ENCODE measurements at places on chromosomes 7 and 10.

- DNase-seq: no peak
These were observed 168.8 kb downstream of the TMEM26 start for GRCh38 chr10:61284222-61284890.

DNA sequence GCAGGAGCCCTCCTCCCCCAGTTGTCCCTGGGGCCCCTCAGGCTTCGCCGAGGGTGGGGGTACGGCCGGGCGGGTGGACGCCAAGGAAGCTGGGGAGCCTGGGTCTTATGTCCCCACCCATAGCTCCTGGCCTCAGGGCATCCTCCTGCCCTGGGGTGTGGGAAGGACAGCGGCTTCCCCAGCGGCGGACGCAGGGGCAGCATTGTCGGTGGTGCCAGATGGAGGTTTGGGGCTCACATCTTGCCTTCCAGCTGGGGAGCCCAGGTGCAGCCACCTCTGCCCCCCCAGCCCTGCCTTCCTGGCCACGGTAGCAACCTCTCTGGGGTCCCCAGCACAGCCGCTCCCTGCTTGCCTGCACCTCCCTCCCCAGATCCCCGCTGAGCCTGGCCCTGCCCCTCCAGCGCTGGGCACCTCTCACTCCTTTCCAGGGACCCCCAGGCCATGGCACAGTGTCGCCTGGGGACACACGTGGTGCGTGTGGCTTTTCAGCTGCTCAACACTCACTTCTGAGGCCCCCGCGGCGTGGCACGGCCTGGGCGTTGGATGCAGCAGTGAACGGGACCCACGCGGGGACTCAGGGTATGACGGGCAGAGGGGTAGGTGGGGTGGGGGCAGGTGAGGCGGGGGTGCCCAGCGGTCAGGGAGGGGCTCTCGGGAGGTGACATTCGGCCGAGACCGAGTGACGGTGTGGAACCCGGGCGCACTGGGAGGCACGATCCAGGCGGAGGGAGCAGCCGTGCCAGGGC, 53.1 kb downstream of the UNCX start:
- no peak for DNase-seq

- DNase-seq: peak; percentile 1
These were observed 1.5 kb downstream of the PCDH15 start for GRCh38 chr10:54799506-54799905.

DNA sequence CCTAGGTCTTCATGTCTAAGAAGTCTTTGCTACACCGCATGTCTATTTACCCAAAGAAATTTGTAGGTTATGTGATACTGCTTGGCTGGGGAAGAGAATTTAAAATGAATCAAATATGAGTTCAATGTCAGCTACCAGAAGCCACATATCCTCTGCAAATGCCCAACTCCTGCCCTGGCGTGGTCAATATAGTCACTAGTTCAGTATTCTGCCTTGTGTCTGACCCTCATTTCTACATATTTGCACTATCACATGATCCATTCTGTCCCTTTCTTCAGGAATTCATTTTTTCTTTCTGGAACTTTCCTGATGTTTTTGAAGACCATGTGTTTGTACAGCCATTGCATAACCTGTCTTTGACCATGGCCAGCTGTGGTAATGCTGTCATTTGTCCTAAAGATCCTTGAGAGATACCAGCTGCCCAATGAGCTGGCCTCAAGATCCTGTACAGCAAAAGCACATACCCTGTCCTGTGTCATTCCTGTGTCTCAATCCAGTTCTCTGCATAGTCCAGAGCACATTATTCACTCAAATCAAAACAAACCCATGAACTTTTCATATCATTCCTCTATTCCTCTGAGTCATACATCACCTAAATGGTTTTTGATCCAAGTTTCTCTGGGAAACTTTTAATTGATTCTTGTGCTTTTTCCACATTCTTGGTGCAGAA, 524.5 kb downstream of the PARD3 start:
- DNase-seq: no peak

DNA sequence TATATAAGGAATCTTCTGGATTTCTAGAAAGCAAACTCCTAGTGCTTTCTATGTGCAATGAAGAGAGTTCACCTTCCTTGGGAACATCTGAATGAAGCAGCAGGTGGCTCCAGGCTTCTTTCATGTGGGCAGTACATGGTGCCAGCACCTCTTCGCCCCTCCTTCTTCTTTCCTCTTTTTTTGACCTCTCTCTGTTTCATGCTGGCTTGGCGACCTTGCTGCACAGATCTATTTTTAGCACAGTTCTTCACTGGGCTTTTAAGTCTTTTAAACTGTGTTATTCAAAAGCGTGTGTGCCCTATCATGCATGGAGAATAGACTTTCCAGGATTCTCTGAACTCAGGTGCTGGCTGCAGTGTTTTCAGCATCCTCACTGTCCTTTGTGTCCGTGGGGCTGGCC, 400.3 kb upstream of the PRKCQ start:
- DNase-seq: no peak

- DNase-seq: no peak
These were observed 77.5 kb upstream of the STK17A start for GRCh38 chr7:43505412-43505811.

DNA sequence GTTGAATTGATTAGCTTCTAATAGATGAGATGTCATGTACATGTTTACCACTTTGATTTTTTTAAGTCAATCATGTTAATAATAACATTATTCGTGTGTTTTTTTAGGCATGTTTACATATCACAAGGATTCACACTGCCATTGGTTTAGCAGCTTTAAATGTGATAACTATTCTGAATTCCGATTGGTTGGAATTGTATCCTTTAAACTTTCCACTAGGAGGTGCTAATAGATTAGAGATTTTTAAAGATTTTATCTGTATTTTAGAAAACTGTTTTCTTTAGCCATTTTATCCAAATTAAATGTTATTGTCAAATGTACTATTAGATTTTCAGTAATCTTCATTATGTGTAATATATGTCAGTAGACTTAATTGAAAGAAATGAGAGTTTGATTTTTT, 83.2 kb downstream of the HECTD2 start:
- DNase-seq: no peak

- DNase-seq: no peak
These were observed 2.9 kb downstream of the KLF6 start for GRCh38 chr10:3782146-3782450.

DNA sequence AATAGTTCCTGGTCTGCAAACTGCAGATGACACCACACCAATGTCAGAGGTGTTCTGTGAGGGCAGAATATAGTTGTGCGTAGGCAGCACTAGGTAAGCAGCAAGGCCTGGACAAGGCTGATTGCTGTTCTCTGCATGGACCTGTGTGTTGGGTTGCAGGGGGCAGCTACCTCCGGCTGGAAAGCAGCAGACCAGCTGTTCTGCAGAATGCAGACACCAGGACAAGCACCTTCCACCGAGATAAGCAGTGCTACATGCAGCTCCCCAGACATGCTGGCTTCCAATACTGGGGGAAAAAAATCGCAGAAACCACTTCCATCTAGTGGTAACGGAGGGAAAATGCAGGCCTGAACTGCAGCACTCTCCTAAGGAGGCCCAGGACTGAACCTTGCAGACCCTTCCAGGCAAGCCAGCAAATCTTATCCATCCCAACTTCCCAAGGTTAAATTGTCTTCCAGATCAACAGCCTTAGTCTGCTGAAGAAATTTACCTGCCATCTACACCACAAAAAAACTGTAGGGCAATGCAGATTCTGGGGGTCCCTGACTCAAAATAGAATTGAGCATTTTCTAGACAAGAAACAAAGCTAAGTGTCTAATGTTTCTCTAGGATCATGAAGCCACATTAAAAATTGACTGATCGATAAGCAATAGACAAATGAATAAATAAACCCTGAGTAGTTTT, 50.5 kb upstream of the COBL start:
- DNase-seq: peak; percentile 59

GRCh38 chr10:17443707-17444387, 10.5 kb downstream of the ST8SIA6 start:
- no peak for DNase-seq

GRCh38 chr7:94223375-94224084, 171.2 kb upstream of the COL1A2 start:
- peak; percentile 82 for DNase-seq

- no peak for DNase-seq
These were observed 354.5 kb downstream of the FGFR2 start for GRCh38 chr10:121243609-121244241.

DNA sequence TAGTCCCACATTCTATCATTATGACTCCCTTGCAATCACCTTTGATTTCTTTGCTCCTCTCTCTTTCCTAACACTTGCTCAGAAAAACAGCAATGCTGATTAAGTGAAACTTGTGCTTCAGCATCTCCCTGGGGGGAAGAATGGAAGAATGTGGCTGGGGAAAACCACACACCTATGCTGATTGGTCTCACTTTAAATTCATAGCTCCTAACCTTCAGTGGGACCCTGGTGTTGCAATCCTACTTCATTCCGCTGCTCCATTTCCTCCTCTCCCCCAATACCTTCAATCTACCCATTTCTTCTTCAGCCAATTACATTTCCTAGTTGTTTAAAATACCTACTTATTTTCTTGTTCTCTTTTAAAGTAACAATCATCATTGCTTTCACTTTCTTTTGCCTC, 1166.7 kb upstream of the C7orf33 start:
- DNase-seq: no peak

DNA sequence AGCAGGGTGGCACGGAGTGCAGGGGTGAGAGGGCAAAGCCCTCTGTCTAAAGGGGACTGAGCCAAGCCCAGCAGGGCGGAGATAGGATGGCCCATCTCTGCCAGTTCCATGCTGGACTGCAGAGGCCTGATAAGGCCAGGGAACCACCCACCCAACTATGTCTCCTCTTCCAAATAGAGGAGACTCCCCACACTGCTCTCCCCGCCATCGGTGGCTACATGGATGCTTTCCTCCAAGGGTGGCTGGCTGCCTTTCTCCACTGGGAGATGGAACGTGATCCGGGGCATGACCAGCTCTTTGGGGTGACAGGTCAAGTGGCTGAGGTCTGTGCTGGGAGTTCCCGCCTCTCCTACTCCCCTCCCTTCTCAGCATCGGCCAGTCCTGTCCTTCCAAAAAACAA, 58.1 kb upstream of the MXI1 start:
- no peak for DNase-seq

- DNase-seq: no peak
These were observed 92.4 kb upstream of the PPP2R2D start for GRCh38 chr10:131808370-131808930.

GRCh38 chr7:88670536-88670935, 89.0 kb upstream of the ZNF804B start:
- no peak for DNase-seq

- no peak for DNase-seq
These were observed 18.1 kb downstream of the MAPK8 start for GRCh38 chr10:48324580-48324979.

DNA sequence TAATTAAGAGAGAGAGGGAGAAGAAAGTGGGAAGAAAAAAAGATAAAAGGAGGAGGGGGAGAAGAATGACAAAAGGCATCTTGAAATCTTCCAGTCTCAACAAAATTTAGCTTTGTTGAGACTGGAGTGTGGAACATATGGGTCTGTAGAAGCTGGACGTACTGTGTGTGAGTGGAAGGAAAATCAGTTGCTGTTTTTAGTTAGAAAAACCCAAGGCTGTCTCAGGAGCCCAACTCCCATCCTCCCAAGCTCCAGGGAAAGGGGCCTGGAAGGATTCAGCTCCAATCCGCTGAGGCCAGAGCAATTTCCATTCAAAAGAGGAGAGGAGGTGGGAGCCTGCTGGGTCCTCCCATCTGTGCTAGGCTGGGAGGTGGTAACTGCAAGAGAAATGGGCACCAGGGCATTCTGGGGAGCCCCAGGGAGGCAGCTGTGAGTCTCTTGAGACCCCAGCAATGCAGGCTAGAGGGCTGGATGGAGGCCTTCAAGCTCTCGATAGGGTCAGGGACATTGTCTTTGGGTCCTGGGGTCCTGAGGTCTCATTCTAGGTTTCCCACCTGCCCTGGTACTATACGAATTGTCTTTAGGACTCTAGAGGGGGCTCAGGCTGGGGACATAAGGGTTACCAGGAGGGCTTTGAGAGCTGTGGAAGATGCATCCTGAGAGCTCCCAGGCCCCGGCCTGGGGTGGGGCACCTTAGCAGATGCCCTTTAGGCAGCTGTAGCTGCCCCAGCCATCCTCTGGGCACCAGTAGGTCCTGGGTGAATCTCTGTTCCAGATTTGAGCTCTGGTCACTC, 21.4 kb downstream of the ADCYAP1R1 start:
- no peak for DNase-seq

DNA sequence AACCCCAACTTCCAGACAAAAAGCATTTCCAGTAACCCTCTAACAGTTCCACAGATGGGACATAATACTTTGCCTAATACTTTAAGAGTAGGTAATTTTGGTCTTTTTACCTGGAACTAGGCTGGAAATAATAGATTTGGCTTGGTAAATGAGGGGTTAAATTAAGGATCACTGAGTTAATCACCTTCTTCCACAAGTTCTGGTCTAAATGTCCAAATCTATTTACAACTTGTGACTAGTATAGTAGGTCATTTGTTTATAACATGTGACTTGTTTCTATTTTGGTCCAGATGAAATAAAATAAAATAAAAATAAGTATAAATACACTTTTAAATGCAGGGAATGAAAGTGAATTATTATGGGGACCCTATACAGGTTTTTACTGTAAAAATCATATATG, 80.1 kb downstream of the PRKCQ start:
- no peak for DNase-seq

GRCh38 chr7:19295376-19295775, 150.2 kb upstream of the FERD3L start:
- no peak for DNase-seq

- no peak for DNase-seq
These were observed 484.6 kb downstream of the RPS24 start for GRCh38 chr10:78518224-78518623.

GRCh38 chr10:19815036-19815730, 1.0 kb upstream of the PLXDC2 start:
- DNase-seq: no peak

GRCh38 chr10:72981028-72981881, 26.6 kb upstream of the PLA2G12B start:
- no peak for DNase-seq

GRCh38 chr10:93113042-93113441, 39.3 kb downstream of the CYP26A1 start:
- DNase-seq: no peak

GRCh38 chr7:51238981-51239495, 77.6 kb downstream of the COBL start:
- no peak for DNase-seq

- DNase-seq: no peak
These were observed 30.8 kb upstream of the DNAJC1 start for GRCh38 chr10:22034333-22034732.

DNA sequence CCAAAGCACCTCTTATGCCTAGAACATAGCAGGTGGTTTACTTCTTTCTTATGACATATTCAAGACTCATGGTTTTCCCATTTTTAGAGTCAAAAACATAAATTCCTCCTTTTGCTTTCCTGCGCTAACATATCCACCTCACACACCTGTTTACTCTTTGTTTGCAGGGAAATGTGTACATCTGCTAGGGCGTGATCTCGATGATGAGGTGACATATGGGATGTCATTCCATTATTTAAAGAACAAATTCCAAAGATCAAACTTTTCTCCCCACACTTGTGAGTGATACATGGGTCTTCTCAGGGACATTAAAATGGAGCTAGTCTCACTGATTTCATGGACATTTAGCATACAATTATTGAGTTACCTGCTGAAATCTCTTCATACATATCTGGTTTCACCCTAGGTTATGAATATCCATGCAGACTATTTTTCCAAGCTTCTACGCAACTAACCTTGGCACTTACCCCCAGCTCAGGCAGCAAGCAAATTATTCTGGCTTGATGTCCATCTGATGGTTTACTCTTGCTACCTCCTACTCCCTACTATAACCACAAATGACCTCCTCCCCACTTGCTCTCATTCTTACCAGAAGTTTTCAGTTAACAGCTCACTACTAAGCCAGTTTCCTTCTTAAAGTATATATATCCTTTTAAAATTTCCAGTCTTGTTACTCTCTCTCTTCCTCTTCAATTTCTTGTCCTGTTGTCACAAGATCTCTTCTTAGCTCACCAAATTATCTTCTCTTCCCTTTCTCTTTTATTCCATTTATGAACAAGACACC, 208.5 kb downstream of the RNLS start:
- no peak for DNase-seq

Measured in NCI-H2081 (cell line).